ENCODE measurements at places on chromosomes 7 and 10. TPM values are rescaled to one million over a fixed set of nuclear protein-coding genes. Genes with fewer than 3 reads are reported as not detected.

GRCh38 chr7:20064181-20064970, 152.8 kb downstream of the MACC1 start:
- H3K36me3 ChIP-seq, result no peaks in the 10 kb centered on the region
- no peaks in the 10 kb centered on the region for H3K27me3 ChIP-seq
- H3K27ac ChIP-seq, result no peak overlapping the region

GRCh38 chr7:127718340-127718679, 66.3 kb downstream of the SND1 start:
- peaks cover 5% of the 10 kb centered on the region for H3K4me1 ChIP-seq
- DNase-seq, result no peak
- H3K27ac ChIP-seq, result no peak overlapping the region
- H3K36me3 ChIP-seq, result peaks cover 23% of the 10 kb centered on the region

- H3K36me3 ChIP-seq, result no peaks in the 10 kb centered on the region
- no peak for DNase-seq
- H3K27ac ChIP-seq, result no peak overlapping the region
- no peaks in the 10 kb centered on the region for H3K4me1 ChIP-seq
- no peaks in the 10 kb centered on the region for H3K27me3 ChIP-seq
These were observed 13.6 kb downstream of the SVIL start for GRCh38 chr10:29621161-29621560.

DNA sequence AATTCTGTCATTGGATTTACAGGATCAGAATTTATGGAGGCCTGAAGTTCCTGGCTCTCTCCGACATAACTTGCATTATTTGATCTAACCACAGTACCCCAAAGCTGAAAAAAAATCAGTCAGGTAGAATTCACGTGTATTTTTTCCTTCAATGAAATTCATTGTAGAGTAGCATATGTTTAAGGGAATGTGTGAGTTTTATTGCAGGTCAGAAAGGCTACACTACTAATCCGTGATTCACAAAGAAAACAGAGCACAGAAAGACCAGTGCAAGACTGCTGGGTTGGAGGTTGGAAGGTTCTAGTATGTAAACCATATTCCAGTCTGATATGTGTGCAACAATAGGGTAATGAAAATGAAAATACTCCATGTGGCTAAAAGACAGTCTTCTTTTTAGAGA, 247.0 kb upstream of the FERD3L start:
- H3K4me1 ChIP-seq, result no peaks in the 10 kb centered on the region
- no peaks in the 10 kb centered on the region for H3K27me3 ChIP-seq
- H3K27ac ChIP-seq, result no peak overlapping the region
- no peak overlapping the region for H3K4me3 ChIP-seq
- H3K36me3 ChIP-seq, result no peaks in the 10 kb centered on the region

DNA sequence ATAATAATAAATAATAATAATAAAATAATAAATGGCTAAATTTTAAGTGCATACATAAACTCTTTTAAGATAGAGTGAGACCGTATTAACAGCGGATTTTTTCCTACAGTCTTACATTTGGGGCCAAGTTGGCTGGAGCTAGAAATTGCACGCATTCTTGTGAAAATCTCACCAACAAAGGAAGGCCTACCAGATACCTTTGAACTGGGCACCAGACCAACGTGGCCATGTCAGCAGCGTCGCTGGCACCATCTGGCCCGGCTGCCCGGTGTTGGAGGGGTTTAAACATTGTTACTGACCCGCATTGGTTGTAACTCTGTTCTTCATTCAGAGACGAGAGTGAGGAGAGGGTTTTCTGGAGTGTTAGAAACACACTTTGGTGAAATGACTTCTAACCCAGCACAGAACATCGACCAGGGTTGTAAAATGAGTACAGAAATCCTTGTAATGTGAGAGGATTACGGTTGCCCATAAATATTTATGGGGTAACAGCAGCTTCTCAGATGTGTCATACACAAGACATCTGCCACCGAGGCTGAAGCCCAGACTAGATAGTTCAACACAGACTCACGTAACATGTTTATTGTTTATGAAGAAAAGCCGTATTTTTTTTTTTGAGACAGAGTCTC, 34.6 kb upstream of the UNCX start:
- H3K27me3 ChIP-seq, result peaks cover 23% of the 10 kb centered on the region
- no peak for DNase-seq
- no peaks in the 10 kb centered on the region for H3K36me3 ChIP-seq
- H3K4me1 ChIP-seq, result no peaks in the 10 kb centered on the region
- H3K4me3 ChIP-seq, result no peak overlapping the region
- no peak overlapping the region for H3K27ac ChIP-seq

GRCh38 chr7:37395618-37396259, 52.9 kb downstream of the ELMO1 start:
- H3K27me3 ChIP-seq, result no peaks in the 10 kb centered on the region
- peaks cover 80% of the 10 kb centered on the region for H3K4me1 ChIP-seq
- DNase-seq, result no peak
- H3K4me3 ChIP-seq, result peak overlapping the region; percentile 43

GRCh38 chr10:9357471-9357870, 1303.0 kb downstream of the GATA3 start:
- no peaks in the 10 kb centered on the region for H3K36me3 ChIP-seq
- H3K4me1 ChIP-seq, result no peaks in the 10 kb centered on the region
- no peaks in the 10 kb centered on the region for H3K27me3 ChIP-seq
- H3K4me3 ChIP-seq, result no peak overlapping the region
- no peak for DNase-seq

DNA sequence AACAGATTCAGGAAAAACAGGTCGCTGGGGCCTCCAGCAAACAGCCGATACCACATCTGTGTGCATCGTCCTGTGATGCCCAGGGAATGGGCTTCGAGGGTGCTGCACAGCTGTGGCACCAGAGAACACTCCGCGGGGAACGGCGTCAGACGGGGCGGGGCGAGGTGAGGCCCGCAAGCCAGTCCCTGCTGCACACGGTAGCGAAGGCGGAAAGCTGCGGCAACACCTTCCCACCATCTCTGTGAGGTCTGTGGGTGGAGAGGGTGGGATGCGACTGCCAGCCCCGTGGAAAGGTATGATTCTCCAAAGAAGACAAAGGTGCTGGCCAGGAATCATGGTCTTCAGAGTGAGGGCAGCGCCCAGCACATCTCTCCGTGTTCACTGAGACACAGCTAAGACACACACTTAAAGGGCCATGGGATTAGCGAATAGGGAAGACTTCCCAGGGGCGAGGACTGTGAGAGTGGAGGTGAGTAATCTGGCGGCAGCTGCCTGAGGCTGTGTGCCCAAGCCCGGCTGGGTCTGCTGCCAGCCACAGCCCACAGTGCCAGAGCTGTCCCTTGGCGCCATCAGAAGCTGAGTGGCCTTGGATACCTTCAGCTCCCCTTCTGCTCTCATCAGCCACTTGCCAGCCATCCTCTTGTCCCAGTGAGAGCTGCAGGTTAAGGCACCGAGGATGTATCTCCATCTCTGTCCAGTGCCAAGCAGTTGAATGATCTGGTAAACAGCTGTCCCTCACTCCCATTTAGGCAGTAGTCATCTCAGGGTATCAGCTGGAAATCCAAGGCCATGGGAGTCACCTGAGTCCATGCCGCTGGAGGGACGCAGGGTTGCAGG, 17.6 kb downstream of the PRKAG2 start:
- DNase-seq, result no peak
- no peaks in the 10 kb centered on the region for H3K27me3 ChIP-seq
- no peaks in the 10 kb centered on the region for H3K36me3 ChIP-seq
- H3K27ac ChIP-seq, result no peak overlapping the region
- peaks cover 18% of the 10 kb centered on the region for H3K4me1 ChIP-seq

DNA sequence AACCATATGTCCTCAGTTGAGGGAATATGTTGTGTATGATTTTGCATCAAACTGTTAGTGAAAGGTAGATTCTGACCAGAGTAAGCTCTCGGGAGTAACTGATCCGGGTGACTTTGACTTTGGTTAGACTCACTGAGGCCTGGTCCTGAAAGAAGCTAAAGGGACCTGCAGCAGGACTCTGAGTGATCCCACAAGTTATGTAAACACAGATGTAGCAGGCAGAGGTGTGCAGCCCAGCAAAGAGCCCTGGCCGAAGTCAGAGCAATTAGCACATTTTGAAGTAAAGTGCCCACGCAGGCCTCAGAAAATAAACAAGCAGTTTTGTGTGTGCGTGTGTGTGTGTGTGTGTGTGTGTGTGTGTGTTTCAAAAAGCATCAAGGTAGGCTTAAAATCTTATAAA, 245.6 kb upstream of the FERD3L start:
- H3K27me3 ChIP-seq, result no peaks in the 10 kb centered on the region
- no peaks in the 10 kb centered on the region for H3K4me1 ChIP-seq
- H3K27ac ChIP-seq, result no peak overlapping the region
- no peak overlapping the region for H3K4me3 ChIP-seq
- DNase-seq, result no peak

DNA sequence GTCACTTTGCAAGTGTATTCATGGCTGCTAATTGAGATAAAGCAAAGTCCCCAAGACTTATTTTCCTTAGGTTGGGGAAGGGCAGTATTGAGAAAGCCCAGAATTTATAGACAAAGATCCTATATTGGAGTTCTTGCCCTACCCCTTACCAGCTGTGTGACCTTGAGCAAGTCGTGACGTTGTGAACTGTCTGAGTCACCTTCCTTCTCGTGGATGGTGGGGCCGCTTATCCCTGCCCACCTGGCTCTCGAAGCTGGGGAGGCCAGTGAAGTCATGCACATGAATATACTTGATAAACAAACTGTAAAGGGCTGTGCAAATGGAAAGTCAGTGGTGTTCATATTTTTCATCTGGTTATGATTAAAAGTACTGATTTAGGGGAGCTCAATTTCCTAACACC, 127.4 kb downstream of the TACC2 start:
- peaks cover 41% of the 10 kb centered on the region for H3K27me3 ChIP-seq
- no peak overlapping the region for H3K27ac ChIP-seq
- H3K4me1 ChIP-seq, result no peaks in the 10 kb centered on the region
- no peak overlapping the region for H3K4me3 ChIP-seq

- peaks cover 13% of the 10 kb centered on the region for H3K4me1 ChIP-seq
- no peak overlapping the region for H3K27ac ChIP-seq
- no peak for DNase-seq
- peaks cover 8% of the 10 kb centered on the region for H3K27me3 ChIP-seq
- H3K36me3 ChIP-seq, result no peaks in the 10 kb centered on the region
These were observed 50.6 kb downstream of the AOAH start for GRCh38 chr7:36673703-36674102.

GRCh38 chr7:77393261-77393660, 22.9 kb downstream of the GSAP start:
- H3K36me3 ChIP-seq, result peaks cover 27% of the 10 kb centered on the region
- peaks cover 36% of the 10 kb centered on the region for H3K4me1 ChIP-seq
- DNase-seq, result no peak
- peak overlapping the region; percentile 49 for H3K27ac ChIP-seq
- no peaks in the 10 kb centered on the region for H3K27me3 ChIP-seq

GRCh38 chr10:98446151-98446660, 529 bp downstream of the HPS1 start:
- H3K4me3 ChIP-seq, result peak overlapping the region; percentile 98
- peak overlapping the region; percentile 99 for H3K27ac ChIP-seq
- peaks cover 54% of the 10 kb centered on the region for H3K4me1 ChIP-seq

DNA sequence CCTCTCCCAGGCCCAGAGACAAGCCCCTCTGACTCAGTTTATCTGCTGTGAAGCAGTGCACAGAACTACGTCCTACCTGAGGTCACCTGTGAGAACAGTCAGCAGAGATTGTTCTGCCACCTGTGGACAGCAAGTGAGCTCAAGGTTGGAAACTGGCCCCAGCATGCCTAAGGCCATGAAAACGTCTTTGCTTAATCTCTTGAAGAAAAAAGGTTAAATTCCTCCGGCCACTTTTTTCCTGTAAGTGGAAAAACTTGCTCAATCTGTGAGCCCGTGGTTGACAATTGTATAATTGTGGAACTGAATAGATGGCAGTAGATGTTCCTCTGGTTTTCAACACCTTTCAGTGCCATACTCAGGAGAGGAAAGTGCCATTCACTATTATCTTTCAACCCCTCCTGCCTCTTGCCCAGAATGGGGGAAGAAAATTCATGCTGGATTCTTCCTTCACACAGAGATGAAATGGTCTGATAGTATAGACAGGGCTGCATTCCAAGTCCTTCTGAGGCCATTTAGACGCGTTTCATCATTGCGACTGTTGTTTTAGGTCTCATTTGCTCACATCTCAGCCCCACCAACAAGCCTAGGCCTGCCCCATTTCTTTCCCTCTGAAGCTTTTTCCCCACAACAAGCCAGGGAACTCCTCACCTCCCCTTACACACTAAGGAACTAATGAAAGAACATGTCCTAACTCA, 292.9 kb downstream of the FZD1 start:
- no peak overlapping the region for H3K4me3 ChIP-seq
- no peak overlapping the region for H3K27ac ChIP-seq
- no peaks in the 10 kb centered on the region for H3K36me3 ChIP-seq
- H3K27me3 ChIP-seq, result peaks cover 6% of the 10 kb centered on the region
- no peaks in the 10 kb centered on the region for H3K4me1 ChIP-seq
- no peak for DNase-seq

DNA sequence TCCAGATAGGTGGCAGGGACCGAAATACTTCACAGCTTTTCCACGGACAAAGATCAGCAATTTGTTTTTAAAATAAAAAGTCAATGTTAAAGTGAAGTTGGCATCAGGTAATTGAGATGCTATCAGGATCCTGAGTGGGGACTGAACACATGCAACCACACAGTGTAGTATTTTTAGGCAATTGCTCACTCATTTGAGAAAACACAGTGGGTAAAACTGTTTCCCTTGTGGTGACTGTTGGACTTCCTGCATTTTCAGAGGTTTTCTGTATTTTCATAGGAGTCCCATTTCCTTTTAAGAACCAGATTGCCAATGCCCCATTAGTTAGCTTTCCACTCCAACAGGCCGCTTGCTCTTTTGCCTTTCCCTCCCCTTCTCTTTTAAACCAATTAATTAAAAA, 159.5 kb upstream of the ZNF32 start:
- H3K27me3 ChIP-seq, result no peaks in the 10 kb centered on the region
- H3K36me3 ChIP-seq, result no peaks in the 10 kb centered on the region
- H3K27ac ChIP-seq, result no peak overlapping the region

- no peaks in the 10 kb centered on the region for H3K36me3 ChIP-seq
- no peak overlapping the region for H3K27ac ChIP-seq
- H3K4me3 ChIP-seq, result no peak overlapping the region
- no peaks in the 10 kb centered on the region for H3K27me3 ChIP-seq
- no peak for DNase-seq
These were observed 60.5 kb upstream of the AGBL3 start for GRCh38 chr7:134925766-134926165.

The RBM28 gene
- polyA plus RNA-seq, result 10.2 TPM

The C7orf33 gene
- not detected for polyA plus RNA-seq

The PSTK gene
- 7.5 TPM for polyA plus RNA-seq

The AQP1 gene
- not detected for polyA plus RNA-seq

The TMEM176B gene
- 1.3 TPM for polyA plus RNA-seq

The TWIST1 gene
- not detected for polyA plus RNA-seq

The A1CF gene
- polyA plus RNA-seq, result not detected
